ENCODE measurements at places on chromosomes 4 and X. TPM values are rescaled to one million over a fixed set of nuclear protein-coding genes. Genes with fewer than 3 reads are reported as not detected.

PABPC1L2A gene
- not detected for total RNA-seq

DNA sequence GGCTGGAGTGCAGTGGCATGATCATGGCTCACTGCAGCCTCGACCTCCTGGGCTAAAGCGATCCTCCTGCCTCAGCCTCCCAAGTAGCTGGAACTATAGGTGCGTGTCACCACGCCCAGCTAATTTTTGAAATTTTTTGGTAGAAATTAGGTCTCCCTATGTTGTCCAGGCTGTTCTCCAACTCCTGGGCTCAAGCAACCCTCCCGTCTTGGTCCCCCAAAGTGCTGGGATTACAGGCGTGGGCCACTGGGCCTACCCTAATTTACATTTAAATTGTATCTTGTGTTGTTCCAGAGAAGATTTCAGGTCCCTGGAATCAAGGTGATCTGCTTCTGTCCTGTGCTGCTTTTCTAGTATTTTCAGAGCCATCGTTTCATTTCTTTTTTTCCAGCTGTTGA lies 1.2 kb upstream of the LRPAP1 start:
- DNase-seq, result no peak

GRCh38 chr4:140212646-140213045 lies 58.7 kb upstream of the MAML3 start:
- DNase-seq, result no peak

DNA sequence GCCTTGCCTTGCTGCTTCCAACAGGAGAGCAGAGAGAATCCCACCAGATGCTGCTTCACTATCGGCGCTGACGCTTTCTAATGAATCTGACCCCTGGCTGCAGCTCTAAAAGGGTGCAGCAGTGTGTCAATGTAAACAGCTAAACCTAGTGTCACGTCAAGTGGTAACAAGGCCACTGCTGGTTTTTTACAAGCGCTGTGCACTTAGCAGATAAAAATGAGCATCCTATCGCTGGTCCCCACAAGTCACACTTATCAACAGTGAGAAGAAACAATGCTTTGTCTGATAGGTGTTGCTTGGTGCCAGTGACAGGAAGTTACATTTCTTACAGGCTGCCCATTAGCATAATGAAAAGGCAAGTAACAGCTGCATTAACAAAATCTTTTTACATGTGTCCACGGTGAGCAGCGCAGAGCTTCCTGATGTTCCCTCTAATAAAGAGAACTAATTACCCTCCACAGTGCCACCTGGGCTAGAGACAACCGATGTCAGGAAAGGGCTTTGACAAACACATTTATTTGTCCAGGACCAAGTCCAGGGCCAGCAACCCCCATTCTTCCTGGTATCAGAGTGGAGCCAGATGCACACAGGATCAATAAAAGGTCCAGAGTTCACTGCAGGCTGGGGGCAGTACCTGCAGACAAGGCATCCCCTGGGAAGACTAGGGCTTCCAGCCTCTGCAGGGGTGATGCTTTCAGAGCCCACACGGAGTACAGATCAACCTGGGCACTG lies 176.0 kb downstream of the MGST2 start:
- no peak for DNase-seq

DNA sequence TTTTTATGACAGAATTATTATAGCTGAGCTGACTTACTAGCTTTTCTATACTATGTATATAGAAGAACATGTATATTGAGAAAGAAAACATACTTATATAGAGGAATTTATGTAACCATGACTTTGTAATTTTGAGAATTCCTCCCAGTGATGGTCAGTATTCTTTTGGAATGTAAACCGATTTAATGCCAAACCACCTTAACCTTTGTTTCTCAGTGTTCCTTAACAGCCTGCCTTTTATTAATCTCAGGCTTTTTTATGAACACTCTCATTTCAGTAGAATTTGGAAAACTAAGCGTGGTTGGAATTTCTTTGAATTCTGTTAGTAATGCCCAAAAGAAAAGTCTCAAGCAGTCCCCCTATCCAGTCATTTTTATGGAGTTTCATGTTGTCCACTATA lies 47.0 kb downstream of the MOSPD2 start:
- no peak for DNase-seq

GRCh38 chrX:17616936-17617335 lies 120.4 kb upstream of the SCML1 start:
- no peak for DNase-seq

GRCh38 chr4:62243895-62244294 lies 1043.8 kb downstream of the ADGRL3 start:
- DNase-seq, result no peak

- DNase-seq, result no peak
Measured at GRCh38 chrX:152632445-152633097, 5.1 kb upstream of the GABRQ start.

- DNase-seq, result no peak
Measured at GRCh38 chr4:41572956-41573355, 35.0 kb downstream of the LIMCH1 start.

PABPC5 gene
- total RNA-seq, result not detected

DNA sequence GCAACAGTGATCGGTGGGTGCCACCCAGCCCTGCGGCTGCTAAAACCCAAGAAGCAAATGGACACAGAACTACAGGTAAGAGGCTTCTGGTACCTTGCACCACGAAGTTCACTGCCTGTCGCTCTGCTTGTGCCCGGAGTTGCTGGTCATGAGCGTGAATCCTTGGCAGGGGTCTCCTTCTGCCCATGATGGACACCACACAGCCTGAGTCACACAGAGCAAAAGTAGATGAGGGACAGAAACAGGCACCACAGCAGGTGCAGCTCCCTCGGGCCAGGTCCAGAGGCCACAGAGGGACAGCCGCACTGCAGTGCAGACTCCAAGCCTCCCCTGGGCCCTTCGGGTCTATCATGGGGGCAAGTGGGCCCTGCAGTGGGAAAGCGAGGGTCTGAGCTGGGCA lies 22.4 kb downstream of the NAT8L start:
- no peak for DNase-seq

ASB5 gene
- total RNA-seq, result not detected

All from CD8-positive, alpha-beta memory T cell (primary cell).